ENCODE measurements at places on chromosomes 5 and 9.

GRCh38 chr9:21030389-21031035 lies 928 bp downstream of the HACD4 start:
- no peak for DNase-seq

- DNase-seq, result no peak
These were observed 68.6 kb upstream of the MAP3K1 start for GRCh38 chr5:56746553-56747339.

DNA sequence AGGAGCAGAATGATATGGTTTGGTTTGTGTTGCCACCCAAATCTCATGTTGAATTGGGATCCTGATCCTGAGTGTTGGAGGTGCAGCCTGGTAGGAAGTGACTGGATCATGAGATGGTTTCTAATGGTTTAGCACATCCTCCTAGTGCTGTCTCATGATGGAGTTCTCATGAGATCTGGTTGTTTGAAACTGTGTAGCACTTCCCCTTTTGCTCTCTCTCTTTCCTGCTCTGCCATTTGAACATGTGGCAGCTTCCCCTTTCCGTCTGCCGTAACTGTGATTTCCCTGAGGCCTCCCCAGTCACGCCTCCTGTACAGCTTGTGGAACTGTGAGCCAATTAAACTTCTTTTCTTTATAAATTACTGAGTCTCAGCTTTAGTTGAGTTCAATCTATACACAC lies 756.8 kb upstream of the CDH6 start:
- DNase-seq, result no peak

GRCh38 chr5:51225789-51226742 lies 157.2 kb upstream of the ISL1 start:
- DNase-seq, result peak; percentile 18

DNA sequence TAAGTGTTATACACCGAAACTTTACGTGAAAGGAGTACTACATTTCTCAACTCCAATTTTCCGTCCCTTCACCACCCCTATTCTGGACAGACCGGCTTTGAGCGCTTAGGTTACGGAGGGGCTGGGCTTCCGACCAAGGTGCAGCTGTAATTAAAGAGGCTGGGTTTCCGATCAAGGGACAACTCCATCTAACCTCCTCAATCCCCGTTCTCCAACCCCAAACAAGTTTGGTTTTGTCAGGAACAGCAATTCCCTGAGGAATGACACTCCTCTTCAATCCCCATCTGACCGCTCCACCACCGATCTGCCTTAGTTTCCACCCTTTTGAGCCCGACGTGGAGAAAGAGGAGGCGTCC lies 577 bp downstream of the TUT7 start:
- DNase-seq, result no peak

- no peak for DNase-seq
These were observed 387.1 kb downstream of the PDE4D start for GRCh38 chr5:59506285-59506877.

DNA sequence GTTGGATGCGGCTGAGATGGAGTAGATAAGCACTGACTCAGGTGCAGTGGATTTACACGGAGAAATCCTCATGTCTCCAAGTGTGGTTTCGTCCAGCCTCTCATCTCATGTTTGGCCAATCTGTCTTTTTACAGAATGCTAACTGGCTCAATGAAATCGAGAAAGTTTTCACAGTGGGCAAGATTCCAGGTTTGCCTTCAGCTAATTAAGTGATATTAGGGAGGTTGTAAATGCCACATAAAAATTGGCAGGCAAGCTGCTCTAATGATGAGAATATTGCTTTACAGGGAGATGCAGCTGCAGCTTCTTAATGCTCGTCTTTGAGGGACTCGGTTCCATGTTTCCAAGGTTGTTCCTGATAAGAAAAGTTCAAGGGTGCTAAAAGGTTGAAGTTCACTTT lies 23.7 kb downstream of the BARHL1 start:
- no peak for DNase-seq

GRCh38 chr5:127941646-127942045 lies 141.9 kb upstream of the SLC12A2 start:
- DNase-seq, result no peak

DNA sequence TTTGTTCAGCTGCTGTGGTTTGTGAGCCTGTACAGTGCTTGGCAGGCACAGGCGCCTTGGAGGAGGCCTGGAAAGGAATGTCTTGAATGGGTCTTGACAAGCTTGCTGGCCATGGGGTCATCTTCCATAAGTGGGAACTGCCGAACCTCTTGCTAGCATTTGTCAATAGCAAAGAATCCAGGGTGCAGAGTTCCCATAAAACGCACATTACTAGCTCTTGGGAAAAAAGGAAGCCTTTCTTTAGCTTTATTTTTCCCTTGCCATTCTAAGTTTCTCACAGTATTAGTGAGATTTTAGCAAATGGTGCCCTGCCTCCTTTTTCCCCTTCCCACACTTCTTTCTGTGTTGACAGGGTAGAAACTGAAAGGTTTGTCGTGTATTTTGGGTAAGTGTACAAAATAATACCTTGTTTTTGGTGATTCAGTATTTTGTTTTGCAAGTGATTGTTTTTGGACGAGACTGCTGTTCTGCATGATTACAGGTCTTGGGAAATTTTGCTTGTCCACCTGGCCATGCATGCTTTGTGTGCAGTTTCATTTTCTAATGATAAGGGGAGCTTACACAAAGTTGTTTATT lies 82.0 kb downstream of the ADGRV1 start:
- no peak for DNase-seq

DNA sequence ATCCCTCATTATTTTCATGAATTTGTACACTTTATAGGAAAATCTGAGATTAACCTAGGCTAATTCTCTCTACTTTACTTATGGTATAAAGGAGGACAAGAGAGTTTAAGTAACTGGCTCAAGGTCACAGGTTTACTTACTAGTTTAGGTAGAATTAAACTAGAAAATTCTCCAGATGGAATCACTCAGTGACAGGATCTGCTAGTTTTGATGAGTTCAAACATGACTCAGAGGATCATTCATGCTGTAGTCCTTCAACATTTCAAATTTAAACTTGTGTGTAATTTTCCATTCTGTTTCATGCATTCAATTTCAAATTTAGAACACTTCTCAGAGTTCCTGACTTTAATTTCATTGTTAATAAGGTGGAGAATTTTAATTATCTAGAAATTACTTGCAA lies 485.7 kb upstream of the TUSC1 start:
- no peak for DNase-seq

DNA sequence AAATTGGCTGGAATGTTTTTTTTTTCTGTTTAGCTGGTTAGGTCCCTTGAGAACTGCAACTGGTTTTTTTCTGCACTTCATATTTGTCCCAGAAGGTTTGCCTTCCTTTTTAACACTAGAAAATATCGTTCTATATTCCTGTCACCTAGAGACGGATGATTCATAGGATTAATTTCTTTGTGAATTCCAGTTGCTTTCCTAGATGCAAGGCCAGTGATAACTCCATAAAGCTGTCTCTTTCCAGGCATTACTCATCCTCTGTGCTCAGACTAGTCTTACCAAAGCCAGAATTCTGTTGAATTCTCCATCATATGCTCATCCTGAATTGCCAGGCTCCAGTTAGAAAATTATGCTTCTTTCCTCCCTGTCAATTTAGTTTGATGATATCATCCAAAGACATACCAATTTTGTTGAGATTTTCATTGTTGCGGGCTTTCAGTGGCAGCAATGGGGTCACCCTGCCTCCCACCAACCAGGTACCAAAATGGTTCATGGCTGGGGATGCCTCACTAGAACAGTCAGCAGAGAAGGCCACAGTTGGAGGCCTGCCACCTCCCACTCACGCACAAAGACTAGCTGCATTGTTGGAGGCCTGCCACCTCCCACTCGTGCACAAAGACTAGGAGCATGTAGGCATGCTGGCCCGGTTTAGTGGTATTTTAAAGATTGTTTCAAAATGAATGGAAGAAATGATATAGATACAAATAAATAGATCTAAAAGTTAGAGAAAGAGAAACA lies 8.5 kb downstream of the BAAT start:
- no peak for DNase-seq

DNA sequence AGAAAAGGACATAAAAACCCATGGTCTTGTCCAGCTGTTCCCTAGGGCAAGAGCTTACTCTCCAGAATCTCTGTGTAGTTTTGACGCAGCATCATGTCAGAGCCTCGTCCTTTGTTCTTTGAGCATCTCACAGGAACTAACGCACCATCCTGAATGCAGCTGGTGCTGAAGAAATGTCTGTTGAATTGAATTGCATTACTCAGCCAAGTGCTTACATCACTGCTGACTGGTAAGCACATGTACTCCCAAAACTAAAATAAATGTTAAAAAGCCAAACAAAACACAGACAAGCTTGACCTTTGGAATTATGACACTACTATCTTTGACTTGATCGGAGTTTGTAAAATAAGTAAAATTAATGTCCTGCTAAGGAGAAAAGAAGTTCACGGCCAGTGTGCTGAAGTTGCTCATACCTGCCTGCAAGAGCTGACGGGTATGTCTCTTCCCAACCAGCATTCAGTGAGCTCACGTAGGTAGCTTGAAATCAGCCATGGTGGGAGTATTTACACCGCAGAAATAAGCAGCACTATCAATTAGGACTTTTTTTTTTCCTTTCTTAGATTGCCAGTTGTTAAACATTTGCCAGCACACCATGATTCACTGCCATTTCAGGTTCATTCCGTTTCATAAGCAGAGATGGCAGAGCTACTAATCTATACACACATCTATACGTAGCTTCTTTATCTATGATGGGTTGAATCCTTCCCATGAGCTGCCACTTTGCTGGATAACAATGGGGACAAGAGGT lies 310.6 kb upstream of the MSX2 start:
- DNase-seq, result no peak

DNA sequence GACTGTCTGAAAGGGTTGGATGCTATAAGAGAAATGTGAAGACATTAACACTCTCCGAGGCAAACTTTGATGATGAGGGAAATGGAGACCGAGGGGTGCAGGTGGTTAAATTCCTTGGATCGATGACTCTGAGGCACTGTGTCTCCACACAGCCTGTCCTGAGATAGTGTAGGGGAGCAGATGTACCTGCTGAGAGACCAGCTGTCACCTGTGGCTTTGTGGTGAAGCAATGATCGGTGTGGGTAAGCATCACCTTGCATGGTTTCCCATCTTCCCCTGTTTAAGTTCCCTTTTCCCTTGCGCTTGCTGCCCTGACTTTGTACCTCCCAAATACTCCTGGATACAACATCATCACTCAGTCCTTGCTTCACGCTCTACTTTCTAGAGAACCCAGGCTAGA lies 9.8 kb upstream of the MIER3 start:
- DNase-seq, result no peak

DNA sequence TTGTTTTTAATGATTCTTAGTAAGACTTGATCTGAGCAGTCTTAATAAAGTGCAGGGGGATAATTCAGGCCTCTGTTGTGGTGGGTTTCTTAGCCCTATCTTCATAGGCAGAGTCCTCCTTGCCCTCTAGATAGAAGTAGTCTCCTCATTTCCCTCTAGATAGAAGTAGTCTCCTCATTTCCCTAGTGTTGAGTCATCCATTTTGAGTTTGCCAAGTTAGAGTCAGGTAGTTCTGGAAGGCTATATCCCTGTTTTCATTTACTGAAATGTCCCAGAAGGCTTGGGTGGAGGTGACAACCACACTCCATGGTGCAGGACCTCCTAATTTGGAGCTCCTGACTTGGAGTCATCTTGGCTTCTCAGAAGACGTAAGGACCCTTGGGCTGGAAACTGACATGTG lies 384.6 kb downstream of the MLLT3 start:
- no peak for DNase-seq

GRCh38 chr9:122307925-122308324 lies 43.2 kb downstream of the MRRF start:
- DNase-seq, result no peak

- DNase-seq, result no peak
These were observed 4.4 kb downstream of the UBAC1 start for GRCh38 chr9:135956802-135957174.

DNA sequence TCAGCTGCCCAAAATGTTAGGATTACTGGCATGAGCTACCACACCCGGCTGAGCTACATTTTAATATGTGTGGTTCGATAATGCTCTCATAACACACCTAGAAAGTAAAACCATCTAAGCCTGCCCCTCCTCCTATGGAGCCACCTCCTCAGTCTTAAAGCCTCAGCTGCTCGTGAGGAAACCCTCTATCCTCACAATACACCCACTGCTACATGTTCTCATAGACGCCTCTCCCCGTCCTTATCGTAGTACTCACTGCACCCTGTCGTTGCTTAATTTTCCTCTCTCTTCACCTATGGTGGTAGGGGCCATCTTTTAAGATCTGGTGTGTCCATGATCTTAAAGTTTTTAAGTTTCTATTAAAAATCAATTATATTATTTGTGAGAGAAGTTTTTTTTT lies 72.9 kb downstream of the RCL1 start:
- DNase-seq, result no peak

DNA sequence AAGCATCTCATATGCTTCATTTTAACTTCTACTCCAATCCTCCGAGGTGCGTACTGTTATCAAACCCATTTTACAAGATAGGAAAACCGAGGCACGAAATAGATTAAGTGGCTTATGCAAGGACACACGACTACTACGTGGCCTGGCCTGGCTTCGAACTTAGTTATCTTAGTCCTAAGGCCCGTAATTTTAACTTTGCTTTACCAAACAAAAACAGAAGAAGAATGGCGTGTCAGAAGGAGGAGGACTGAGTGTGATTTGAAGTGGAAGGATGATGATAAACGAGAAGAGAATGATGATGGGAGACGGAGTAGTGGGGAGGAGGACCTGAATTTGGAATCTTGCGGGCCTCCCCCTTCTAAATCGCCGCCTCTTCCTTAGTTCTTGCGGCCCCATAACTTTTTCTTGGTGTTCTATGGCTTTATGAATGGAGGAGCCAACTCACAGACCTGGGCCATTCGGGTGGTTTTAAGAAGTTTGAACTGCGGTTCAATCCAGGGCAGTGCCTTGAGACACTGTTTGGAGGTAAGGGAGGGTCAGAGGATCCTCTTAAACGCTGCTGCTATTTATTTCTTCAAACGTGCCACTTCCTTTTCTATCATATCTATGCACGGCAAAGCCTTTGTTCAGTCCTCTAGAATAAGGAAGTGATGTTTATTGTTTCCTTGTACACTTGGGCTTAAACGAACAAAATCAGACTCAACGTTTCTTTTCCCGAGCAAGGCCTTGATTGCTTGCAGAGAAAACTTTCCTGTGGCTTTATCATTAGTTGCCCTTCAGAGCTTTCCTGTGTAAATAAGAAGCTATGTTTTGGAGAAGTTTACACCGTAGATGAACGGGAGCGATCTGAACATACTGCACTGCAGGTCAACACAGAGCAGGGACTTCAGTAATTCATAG lies 795 bp downstream of the CNOT8 start:
- DNase-seq, result no peak

DNA sequence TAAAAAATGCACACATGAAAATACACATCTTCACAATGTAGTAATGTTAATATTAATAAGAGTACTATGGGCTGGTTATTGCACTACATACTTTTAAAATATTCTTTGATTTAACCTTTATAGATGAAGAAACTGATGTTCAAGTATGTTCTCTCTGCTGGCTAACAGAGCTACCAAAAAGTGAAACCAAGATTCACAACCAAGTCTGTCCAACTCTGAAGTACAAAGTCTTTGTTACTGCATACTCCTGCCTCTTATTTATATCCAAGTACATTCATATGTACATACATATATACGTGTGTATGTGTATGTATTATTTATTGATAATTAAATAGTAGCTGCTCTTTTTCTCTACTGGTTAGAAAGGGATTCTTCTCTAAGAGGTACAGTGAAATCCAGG lies 325.6 kb downstream of the BNC2 start:
- DNase-seq, result no peak

Measured in NCI-H1092 (cell line).